T-helper 1 cell (primary cell): ENCODE measurements at places on chromosomes 6 and 20.

- DNase-seq: peak; percentile 47
Measured at GRCh38 chr6:37177077-37177934, 7.4 kb downstream of the PIM1 start.

- no peak for DNase-seq
Measured at GRCh38 chr6:6556161-6556737, 32.3 kb upstream of the LY86 start.

DNA sequence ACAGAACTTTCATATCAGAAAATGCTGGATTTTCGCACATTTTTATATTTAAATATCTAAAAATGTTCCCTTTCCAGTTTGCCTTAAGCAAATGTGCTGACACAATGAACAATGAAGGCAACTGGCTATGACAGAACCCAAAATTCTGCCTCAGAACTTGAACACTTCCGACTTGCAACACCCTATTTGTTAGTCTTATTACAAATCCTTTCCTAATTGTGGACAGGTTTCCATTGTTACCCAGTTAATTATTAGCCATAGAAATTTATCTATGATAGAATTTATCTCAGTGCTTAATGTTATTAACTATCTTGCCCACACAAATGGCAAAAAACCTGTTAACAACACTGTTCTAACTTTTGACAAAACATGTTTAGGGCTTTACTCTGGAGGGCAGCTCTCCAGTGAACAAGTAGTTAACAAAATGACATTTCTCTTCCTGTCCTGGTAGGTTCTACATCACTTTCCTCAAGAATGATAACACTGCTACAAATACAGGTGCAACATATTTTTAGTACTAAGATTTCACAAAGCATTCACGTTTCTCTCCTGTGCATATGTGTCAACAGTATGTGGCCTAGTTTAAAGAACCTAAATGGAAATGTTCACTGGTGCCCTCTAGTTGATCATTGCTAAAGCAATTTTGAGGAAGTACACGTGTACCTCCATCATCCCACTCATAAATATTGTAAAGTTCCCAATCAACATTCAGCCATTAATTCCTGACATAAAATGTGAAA, 58.4 kb downstream of the HIVEP2 start:
- DNase-seq: peak; percentile 56

GRCh38 chr6:144878577-144878976, 593.4 kb downstream of the UTRN start:
- DNase-seq: no peak

DNA sequence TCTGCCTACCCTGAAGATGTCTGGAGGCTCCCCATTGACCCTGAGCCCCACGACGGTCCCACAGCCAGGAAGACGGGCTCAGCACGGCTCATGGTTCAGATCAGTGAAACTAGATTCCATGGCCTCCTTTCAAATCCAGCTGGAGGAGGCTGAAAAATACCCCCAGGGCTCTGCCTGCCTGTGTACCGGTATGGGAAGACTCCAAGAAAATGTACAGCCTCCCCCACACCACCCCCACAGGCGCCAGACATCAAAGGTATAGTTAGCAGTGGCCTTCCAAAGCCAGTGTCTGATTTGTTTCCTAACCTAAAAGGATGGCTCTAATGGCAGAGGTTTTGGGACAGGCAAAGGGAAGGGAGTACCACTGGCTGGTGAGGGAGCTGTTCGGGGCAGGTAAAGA, 86.2 kb upstream of the SNAP25 start:
- DNase-seq: no peak

DNA sequence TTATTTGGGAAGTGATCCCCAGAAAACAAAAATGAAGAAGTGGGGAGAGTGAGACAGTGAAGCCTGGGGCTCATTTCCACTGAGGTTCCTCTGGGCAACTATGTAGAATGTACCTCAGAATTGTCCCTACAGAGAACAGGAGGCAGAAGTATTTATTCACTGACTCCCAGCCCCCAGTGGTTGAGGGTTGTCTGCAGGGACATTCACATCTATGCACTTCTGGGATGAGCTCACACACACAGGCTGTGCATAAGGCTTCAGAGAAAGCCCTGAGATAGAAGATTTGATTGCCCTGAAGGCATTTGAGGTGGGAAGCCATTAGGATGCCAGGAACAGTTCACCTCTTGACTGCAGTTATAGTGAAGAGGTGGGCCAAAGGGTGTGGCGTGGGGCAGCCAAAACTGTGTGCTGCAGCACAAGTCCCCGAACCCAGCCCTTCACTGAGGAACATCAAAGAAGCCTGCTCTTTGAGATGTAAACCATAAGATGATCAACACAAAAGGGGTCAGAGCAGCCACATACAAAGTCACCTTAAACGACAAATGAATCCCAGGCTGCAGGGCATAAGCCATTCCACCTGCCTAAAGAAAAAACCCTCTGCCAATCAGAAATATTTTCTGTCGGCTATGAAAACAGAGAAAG, 853.8 kb upstream of the FLRT3 start:
- no peak for DNase-seq

DNA sequence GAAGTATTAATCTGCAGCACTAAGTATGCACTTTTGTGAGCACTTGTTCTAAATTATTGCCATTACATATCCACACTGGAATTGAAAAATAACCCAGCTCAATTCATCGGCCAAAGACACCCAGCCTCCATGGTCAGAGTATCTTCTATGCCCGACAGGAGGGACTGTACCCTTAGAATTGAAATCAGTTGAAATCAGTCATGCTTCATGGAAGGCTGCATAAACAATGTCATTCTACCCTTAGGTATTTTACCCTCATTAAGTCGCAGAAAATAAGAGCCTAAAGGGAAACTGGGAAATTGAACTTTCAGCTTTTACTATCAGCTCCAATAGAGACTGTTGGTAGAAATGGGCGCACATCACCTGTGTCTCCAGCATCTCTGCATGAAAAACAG, 2.9 kb upstream of the RAMACL start:
- DNase-seq: no peak

DNA sequence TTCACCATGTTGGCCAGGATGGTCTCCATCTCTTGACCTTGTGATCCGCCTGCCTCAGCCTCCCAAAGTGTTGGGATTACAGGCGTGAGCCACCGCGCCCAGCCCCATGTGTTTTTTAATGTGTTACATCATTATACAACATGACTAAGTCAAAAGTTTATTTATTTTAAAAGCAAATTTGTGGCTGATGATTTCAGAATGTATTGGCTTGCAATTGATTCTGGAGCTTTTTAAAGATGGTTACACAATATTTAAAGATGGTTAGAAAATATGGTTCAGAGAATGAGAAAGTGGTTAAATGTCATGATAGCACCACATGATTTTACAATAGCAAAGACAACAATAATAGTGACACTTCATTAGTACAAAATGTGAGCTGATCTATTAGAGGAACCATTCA, 80.5 kb downstream of the SASH1 start:
- no peak for DNase-seq

DNA sequence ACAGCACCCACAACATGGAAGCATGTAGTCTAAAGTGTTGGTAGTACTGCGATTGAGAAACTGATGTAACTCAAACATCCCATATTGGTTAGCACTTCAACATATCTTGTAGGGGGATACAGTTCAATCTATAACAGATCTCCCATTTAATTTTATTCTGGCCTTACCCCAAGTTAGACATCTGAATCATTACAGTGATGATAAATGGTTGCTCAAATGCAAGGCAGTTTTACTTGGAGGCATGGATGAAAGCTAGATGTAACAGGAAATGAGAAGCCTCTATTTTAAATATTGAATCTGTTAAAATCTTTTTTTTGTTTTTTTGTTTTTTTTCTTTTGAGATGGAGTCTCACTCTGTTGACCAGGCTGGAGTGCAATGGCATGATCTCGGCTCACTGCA, 44.2 kb upstream of the FAM50B start:
- no peak for DNase-seq

DNA sequence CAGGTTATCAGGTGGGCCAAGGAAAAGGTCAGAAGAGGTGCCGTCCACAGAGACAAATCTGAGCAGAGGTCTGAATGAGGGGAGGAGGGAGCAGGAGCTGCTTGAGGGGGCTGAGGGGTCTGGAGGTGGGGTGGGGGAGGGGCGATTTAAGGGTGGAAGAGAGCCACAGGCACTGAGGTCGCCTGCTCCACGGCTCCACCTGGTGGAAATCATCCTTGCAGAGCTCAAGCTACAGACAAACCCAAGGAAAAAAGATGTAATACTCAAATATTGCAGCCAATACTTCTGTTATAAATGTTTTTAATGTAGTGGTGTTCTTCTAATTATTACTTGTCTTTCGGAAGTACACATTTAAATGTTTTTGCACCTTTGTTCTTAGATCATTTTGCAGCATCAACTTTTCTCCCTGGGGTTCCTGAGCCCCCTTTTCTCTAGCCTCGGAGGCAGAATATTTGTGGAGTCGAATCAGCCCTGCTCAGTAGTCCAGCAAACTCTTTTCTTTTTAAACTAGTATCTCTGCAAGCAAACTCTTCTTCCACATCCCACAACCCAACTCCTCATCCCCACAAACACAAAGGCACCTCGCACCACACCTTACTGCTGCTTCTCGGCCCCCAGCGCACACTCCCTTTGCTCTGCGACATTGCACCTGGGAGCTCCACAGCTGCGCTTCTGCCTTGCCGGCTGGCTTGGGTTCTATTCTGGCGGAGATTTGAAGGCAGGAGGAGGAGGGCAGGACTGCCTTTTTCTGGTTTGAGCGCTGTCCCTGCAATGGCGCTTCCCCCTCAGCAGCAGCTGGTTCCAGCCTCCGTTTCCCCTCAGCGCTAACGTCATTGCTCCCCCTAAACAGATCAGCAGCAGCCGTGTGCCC, 51.0 kb upstream of the TFAP2A start:
- DNase-seq: no peak

DNA sequence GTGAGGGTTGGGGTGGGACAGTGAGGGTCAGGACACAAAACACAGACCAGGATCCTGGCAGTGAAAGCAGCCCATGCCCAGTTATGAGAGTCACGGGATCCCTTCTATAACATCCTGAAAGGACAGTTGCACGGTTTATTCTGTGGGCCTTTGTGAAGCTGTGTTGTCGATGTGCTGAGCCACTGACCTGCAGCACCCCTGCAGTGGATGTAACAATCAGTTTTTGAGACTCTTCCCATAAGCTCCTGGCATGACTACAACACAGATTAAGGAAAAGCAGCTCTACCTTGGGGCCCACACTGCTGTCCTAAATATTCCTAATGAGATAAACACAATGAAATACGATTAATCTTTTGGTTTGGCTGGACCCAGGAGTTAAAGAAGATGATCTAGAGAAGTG, 3.7 kb downstream of the PYGB start:
- DNase-seq: no peak

- DNase-seq: no peak
Measured at GRCh38 chr20:51358032-51358724, 184.3 kb downstream of the NFATC2 start.

- DNase-seq: no peak
Measured at GRCh38 chr20:45098103-45098773, 2.7 kb downstream of the KCNS1 start.

DNA sequence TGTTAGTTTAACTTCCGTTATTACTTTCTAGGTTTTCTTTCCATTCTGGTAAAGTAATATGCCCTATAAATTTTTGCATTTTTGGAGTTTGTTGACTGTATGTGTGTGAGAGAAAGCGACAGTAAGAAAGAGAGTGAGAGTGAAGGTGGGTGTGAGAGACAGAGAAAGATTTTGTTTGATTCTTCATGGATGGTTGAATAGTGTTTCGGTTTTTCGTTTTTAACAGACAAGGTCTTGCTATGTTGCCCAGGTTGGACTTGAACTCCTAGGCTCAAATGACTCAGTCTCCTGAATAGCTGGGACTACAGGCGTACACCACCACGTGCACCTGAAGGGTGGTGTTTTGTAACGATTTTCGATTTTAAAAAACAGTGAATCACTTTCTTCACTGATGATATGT, 329.1 kb upstream of the RUNX2 start:
- DNase-seq: no peak

DNA sequence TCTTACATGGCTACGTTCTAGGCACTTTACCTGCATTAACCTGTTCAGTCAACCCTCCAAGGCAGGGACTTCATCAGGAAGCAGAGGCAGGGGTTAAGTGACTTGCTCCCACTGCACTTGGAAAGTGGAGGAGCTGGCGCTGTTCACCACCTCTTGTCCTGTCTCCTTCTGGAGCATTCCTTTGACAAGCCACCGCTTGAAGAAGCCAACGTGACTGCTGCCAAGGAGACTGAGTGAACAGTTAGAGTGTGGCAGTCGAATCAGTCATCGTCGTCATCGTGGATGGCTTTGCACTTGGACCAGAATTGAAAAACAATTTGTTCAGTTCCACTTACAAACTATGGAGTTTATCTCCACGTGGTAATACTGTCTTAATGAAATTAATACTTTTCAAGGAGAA, 60.9 kb downstream of the TULP4 start:
- no peak for DNase-seq

DNA sequence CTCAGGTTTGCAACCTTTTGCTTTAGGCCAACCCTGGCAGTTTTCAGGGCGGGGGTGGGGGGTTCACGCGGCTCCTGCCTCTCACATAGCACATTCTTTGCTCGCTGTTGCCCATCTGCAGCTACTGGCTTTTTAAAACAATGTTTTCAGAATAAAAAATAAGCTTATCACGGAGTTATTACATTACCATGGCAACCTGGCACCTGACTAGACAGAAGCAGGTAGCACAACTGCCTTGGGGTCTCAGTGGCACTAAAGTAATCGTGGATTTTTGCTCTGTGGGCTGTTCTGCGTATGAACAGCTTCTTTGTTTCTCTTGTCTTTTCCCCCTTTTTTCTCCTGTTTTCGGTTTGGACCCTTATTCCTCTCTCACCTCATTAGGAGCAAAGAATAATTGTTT, 9.1 kb upstream of the MANBAL start:
- no peak for DNase-seq

DNA sequence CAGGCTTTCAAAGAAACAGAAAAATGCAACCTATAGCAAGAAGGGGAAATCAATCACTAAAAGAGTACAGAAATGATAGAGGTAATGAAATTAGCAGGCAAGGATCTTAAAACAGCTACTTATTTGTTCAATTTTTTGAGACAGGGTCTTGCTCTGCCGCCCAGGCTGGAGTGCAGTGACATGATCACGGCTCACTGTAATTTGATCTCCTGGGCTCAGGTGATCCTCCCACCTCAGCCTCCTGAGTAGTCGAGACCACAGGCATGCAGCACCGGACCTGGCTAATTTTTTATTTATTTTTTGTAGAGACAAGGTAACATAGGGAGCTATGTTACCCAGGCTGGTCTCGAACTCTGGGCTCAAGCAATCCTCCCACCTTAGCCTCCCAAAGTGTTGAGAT, 21.6 kb downstream of the TFB1M start:
- no peak for DNase-seq

GRCh38 chr6:22008248-22008836, 288.5 kb downstream of the PRL start:
- DNase-seq: no peak

DNA sequence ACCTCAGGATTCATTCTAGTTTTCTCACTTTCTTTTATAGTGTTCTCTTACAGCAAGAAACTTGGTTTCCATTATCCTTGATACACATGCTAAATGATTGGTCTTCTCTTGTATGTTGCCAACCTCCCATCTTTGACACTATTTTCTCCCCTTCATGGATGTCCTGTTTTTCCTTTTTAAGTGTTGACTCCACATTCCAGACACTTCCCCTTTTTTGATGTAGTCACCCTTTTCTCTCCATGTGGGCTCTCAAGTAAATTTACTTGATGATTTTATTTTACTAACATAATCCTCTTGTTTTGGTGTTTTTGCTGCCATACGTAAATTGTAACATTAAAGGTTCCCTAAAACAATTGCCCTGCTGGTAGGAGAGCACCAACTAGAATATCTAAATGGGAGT, 148.1 kb downstream of the ZFAND3 start:
- DNase-seq: no peak

GRCh38 chr6:69780585-69781178, 16.1 kb downstream of the LMBRD1 start:
- no peak for DNase-seq
